Head of caudate nucleus (tissue), 42 donors: ENCODE measurements at places on chromosomes 3 and 15.

DNA sequence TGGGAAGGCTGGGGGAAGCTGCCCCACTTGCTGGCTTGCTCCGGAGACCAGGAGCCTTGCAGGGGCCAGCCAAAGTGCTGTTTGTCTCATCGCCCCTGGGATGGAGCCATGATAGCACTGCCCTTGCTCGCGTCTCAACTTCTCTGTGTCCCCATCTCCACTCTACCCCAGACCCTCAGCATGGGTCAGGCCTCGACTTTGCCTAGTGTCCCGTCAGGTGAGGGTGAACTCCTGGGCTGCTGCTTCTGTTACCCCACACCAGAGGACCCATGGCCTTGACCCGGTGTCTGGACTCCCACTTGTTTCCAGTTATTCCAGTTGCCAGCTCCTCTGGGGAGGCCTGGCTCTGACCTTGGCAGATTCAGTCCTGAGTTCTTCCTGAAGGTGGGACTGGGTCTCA, 36.5 kb upstream of the DUSP7 start:
- DNase-seq: no peak

DNA sequence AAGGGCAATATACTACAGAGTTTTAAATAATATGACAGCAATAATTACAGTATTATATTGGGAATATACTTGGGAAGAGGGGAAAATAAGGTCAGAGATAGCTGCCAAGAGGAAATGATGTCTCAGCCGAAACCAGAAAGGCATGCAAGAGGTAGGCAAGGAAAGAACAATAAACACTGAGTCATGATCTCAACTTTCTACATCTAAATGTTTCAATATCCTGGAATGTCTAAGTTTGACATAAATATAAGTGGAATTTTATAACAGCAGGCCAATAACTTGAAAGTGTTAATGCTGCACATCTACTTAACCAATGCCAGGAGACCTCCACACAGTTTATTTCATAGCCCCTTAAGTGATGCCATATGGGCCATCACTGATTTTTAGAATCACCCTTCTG, 99.8 kb upstream of the CPNE4 start:
- DNase-seq: no peak

DNA sequence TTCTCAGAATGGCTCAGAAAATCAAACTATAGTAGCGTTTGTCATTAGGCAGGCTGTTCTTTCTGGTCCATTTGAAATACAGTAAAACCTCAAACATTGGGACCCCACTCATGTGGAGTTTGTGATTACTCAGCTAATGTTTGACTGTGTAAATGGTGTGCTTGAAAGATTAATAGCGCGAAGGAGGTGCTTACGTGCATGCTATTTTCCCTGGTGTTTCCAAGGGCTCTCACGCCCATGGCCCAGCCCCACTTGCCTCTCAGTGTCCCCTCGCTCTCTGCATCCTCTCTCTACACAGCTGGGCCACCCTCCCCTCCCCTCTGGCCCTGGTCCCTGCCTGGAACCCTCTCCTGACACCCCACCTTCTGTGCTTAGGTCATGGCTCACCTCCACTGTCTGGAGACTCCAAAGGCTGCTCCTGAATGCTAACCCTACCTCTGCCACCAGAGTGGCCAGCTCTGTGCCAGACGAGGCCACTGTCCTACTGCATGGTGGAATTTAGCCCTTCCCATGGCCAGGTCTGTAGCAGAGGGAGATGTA, 194.2 kb downstream of the PLCL2 start:
- DNase-seq: no peak

DNA sequence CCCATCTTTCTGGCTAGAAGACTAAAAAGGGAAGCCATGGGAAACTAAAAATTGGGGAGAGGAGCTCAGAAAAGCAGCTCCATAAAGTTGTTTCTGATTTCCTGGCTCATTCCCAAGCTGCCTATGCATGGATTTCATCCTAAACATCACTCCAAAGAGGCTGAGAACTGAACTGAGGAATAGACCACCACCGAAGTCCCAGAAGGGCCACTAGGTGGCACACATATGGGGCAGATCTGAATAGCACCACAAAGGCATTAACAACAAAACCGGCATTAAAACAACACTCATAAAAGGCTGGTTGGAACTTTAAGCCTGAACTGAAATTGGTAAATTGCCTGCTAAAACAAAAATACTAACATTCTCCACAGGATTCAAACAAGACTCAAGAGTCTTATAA, 106.3 kb downstream of the PLD1 start:
- no peak for DNase-seq

DNA sequence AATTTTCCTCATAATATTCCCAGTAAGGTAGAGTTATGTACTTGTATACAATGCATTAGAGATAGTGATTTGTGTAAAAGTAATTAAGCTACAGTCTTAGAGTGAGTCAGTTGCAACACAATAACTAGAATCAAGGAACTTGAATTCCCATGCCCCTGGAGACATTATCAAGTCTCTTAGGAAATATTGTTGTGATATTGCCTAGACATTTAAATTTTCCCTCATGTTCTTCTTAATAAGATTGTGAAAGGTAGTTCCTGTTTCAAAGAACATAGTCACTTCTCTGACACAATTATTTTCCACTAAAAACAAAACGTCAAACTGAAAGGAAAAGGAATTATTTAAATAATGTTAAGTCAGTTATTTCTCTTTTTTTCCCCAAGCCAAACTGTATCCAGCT, 13.0 kb upstream of the ATP1B3 start:
- no peak for DNase-seq

DNA sequence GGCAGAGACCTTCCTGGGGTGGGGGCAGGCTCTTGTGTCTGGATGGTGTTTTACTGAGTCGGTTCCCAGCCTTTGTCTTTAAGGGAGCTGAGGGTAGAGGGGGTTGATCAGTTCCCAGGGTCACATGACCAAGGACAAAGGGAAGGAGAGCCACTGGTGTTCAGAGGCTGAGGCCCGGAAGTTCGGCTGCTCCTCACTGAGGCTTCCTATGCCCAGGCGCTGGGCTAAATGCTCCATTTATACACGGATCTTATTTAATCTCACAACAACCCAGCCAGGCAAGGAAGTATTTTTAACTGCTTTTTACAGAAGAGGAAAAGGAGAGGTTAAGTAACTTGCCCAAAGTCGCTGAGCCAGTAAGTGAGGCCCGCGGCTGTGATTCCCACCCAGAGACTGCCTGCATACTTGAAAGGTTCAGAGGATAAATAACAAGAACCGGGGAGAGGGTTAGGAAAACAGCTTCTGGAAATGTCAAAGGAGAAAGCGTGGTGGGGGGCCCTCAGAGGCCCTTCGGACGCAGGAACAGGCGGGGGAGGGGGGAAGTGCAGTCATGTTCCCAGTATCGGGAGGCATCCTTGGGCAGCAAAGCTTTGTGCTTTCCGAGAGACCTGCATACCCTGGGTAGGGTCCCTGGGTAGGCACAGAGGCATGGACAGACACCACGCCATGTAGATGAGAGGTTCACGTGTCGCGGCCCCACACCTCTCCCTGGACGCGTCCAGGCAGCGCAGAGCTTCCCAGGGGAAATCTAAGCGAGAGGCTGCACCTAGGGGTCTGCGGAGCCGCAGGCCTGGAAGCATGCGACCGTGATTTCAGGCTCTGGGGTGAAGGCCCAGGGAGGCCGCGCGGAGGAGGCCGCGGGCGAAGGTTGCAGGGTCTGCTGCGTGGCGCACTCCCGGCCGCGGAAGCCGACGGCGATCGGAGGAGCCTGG, 21.3 kb downstream of the EPHB3 start:
- DNase-seq: no peak

DNA sequence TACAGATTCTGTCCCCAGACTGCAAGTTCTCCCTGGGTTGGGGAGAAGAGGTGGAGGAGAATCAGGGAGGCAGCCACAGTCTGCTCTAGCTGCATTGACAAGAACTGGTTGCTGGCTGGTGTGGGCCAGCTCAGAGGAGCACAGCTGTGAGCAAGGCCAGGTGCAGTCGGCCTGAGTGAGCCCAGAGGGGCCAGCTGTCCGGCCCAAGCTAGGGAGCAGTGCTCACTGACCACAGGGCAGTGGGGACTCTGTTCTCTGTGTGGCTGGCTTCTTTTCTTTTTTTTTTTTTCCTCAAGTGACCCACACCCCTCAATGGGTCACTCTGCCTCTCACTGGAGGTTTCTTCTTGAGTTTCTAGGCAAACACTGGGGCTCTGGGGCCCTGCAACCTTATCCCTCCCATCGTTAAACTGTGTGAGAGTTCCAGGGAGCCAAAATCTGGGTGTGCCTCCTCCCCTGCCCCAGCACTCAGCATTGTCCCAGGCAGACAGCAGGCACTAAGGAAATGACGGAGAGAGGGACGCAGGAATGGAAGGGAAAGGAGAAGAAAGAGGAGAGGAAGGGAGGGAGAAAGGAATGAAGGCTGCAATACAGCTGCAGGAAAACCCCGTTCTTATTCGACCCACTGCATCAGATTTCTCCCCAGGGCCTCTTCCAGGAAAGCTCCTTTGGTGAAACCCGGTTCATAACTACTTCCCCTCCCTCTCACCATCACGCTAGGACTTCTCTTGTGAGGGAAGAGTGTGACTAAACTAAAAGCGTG, 37.7 kb upstream of the HES1 start:
- no peak for DNase-seq

DNA sequence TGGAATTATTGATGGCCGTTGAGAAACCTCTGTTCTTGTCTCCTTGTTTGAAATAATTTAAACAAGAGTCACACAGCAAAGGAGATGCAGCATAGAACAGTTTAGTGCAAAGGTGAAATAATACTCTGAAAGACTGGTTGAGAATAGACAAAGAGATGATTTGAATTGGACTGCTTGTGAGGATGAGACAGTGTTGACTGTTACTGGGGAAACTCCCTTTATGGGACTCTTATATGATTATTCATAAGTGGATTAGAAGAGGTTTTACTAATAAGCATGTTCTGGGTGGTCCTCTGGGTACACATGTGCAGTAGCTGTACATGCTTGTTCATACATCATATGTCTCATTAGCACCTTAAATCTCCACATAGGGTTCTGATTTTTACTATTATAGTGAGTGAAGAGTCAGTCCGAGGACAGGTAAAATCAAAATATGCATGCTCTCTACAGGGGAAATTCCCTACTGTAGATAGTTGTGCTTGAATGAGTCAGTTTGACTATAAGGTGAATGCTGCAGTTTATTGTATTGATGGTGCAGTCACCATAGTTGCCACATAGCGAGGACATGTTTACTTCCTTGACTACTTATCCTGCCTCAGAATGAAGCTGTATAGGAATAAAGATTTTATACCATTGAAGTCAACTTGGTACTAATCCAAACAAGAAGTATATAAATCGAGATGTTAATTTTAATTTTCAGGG, 498.7 kb downstream of the CNTN6 start:
- no peak for DNase-seq

DNA sequence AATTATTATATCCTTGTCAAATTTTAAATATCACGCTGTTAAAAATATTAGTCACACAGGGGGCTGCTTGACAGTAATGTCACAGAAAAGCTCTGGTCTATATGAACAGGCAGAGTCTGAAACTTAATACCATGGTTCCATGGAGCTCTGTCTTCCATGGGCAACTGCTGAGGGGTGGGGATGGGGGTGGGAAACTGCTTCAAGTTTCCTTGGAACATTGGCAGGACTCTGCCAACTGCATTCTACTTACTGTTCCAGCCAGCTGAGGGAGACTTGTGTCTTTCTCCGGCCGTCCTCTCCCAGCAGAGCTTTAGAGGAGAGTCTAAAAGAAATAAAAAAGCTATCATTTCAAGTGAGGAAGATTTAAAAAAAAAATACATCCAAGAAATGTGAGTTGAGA, 348.7 kb downstream of the ZIC1 start:
- DNase-seq: no peak
